ENCODE measurements at places on chromosomes 7 and 10.
A peak's percentile ranks its signal among the peaks of the same experiment; 100 is the strongest.

- no peak for DNase-seq
Observed at GRCh38 chr10:58486821-58487220, 25.9 kb upstream of the BICC1 start.

GRCh38 chr10:43708262-43708661 lies 59.6 kb upstream of the ZNF32 start:
- DNase-seq, result no peak

DNA sequence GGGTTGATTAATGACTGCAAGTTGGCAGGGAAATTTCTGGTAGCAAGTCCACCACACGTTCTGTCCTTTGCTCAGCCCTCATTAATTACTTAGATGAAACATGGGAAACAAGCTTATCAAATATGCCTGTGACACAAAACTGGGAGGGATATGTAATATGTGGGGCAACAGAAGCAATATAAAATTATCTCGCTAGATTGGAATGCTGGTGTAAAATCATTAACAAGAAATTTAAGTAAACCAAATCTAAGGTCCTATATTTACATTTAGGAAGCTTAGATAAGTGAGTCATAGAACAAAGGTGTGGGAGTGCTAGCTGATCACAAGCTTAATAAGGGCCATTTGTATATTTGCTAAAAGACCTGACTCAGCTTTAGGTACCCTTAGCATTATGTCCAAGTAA lies 23.5 kb downstream of the TRPV5 start:
- DNase-seq, result no peak

GRCh38 chr10:42973411-42973810 lies 103.5 kb upstream of the RET start:
- no peak for DNase-seq

DNA sequence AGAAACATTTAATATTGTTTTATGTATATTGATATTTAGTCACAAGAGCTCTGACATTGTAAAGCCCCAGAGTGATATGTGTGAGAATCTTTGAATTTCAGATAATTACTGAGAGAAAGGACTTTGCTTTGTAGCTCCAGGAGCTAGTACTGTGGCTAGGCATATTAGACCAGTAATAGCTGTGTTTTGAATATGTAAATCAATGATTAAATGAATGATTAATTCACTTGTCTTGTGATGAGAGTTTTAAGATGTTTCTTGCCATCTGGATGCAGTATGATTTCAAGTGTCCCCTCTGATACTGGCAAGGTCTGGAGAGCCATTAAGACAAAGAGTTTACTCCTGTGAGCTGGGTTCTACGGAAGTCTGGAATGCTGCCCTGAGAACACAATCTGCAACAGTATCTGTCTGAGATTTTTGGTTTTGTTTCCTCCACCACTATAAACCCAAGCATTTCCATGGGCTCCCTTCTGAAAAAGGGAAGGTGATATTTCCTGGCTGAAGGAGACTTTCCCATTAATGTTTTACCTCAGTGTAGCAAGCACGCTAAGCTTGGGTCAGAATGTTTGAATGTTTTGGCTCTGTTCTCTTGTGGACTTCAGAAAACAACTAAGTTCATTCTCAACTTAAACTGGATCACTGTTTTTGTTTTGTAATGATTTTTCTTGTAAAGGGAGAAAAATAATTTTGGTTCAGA lies 61.3 kb upstream of the BICC1 start:
- no peak for DNase-seq

DNA sequence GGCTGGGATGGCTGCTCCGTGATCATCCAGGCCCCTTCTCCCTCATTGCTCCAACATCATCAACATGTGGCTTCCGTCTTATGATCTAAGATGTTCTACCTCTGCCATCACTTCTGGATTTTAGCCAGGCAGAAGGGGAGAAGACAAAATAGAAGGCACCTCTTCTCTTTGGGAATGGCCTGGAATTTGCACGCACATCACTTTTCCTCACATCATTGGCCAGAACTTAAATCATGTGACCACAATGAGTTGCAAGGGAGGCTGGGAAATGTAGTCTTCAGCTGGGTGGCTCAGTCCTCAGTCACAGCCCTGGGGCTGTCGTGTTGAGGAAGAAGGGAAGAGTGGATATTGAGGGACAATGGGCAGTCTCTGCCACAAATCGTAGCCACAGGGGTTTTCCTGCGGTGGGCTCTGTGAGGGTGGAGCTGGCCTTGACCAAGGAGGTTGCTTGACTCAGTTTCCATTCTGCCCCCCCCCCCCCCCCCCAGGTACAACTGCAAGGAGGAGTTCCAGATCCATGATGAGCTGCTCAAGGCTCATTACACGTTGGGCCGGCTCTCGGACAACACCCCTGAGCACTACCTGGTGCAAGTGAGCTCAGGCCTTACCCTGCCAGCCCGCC lies 50.3 kb downstream of the PALD1 start:
- no peak for DNase-seq

- no peak for DNase-seq
Observed at GRCh38 chr10:79038841-79039201, 29.9 kb upstream of the ZMIZ1 start.

DNA sequence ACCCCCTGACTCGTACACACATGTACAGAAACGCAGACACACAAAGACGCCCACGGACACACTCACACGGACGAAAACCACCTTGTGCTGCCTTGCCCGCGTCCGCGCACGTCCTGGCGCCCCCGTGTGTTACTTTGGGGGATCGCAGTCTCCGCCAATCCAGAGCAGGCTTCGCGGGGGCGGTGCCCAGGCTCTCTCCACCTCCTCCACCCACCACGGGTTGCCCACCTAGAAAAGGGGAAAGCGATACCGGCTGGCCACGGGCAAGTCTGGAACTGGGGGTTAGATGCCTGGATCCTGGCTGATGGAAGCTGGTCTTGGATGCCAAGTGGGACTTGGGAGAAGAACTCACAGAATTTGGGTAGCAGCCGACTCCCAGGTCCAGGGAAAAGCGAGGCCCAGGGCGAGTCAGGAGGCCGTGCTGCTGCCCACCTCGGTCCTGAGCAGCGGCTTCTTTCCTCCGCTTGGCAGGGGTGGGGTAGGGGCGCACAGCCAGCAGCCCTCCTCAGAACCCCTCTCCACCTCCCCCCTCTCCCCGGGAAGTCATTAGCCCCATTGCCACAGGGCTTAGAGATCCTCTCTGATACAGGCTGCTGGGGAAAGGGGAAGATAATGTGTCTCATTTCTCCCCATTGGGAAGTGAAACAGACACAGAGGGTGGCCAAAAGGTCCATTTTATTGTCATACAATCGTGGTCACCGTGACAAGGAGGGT lies 4.6 kb upstream of the VGF start:
- DNase-seq, result peak; percentile 82

DNA sequence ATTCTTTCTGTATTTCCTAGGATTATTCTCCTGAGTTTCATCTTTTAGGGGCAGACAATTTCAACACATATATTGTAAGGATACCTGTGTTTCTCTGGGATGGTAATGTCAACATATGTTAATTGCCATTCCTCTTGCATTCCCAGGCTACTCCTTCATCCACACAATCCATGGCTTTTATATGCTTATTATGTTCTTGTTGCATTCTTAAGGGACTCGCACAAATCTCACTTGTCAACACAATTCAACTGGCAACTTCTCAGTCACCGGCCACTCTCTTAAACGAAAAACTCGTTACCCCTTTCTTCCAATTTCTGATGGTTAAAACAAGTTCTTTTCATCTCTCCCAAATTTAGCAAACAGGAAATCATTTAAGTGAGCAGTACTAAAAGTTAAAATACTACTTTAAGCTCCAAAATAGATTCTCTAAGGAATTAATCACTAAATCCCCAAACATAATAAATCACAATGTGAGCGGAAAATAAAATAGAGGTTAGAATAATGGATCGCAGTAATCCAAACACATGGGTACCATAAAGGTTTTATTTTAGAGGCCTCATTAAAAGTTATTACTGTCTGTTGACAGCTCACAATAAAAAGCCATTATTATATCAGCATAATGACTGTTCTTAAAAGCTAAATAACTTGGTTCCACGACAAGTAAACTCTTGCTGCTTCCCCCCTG lies 223.2 kb downstream of the ELMO1 start:
- DNase-seq, result no peak

Data from frontal cortex (tissue), 4 donors.